ENCODE measurements at places on chromosomes 2 and 18. TPM values are rescaled to one million over a fixed set of nuclear protein-coding genes. Genes with fewer than 3 reads are reported as not detected.

B4GALT6 gene
- 3.1 TPM for polyA plus RNA-seq

EVA1A gene
- 93.0 TPM for polyA plus RNA-seq

HAAO gene
- polyA plus RNA-seq, result not detected

SPTBN1 gene
- polyA plus RNA-seq, result 29.1 TPM

C2orf92 gene
- 5.6 TPM for polyA plus RNA-seq

TMEM169 gene
- polyA plus RNA-seq, result 0.30 TPM

LRRTM4 gene
- 0.10 TPM for polyA plus RNA-seq

CSRNP3 gene
- 2.4 TPM for polyA plus RNA-seq

DPP4 gene
- polyA plus RNA-seq, result 5.0 TPM

COBLL1 gene
- polyA plus RNA-seq, result 4.9 TPM

TCF7L1 gene
- 3.7 TPM for polyA plus RNA-seq

ZNF396 gene
- 0.76 TPM for polyA plus RNA-seq

PAX8 gene
- polyA plus RNA-seq, result 0.08 TPM

SULT1C2 gene
- polyA plus RNA-seq, result not detected

Data from SK-N-SH (cell line).